ENCODE measurements at places on chromosomes 5 and 9. TPM values are rescaled to one million over a fixed set of nuclear protein-coding genes. Genes with fewer than 3 reads are reported as not detected.

The NHP2 gene
- 55.7 TPM for total RNA-seq

The BBLN gene
- total RNA-seq, result 46.7 TPM

The MUSK gene
- 1.7 TPM for total RNA-seq

The PTGES gene
- 9.1 TPM for total RNA-seq

The DMRT2 gene
- 0.69 TPM for total RNA-seq

The STKLD1 gene
- 1.4 TPM for total RNA-seq

The PCDHB9 gene
- 3.8 TPM for total RNA-seq

The SLC34A1 gene
- not detected for total RNA-seq

The EQTN gene
- 0.58 TPM for total RNA-seq

The PCDHB16 gene
- total RNA-seq, result 5.1 TPM

The GALNT12 gene
- 3.3 TPM for total RNA-seq

The RGS7BP gene
- 27.3 TPM for total RNA-seq

The SPOUT1 gene
- 28.6 TPM for total RNA-seq

The ZFAND5 gene
- 138 TPM for total RNA-seq

The AGXT2 gene
- total RNA-seq, result not detected

The PJA2 gene
- 128 TPM for total RNA-seq

The GHR gene
- total RNA-seq, result 10.9 TPM

The ANKRD31 gene
- 0.24 TPM for total RNA-seq

The SPATA9 gene
- total RNA-seq, result 0.60 TPM

The C5 gene
- total RNA-seq, result 11.4 TPM

The F2RL1 gene
- 1.9 TPM for total RNA-seq

The NEURL1B gene
- 46.1 TPM for total RNA-seq

The PCDHA5 gene
- total RNA-seq, result 0.26 TPM

The SLC34A3 gene
- not detected for total RNA-seq

All from aorta (tissue), 5 donors.